ENCODE measurements at places on chromosomes 16 and 17.

- DNase-seq = no peak
Observed at GRCh38 chr17:1673041-1673785, 11.5 kb downstream of the PRPF8 start.

- peak; percentile 26 for DNase-seq
Observed at GRCh38 chr16:13756411-13757140, 163.4 kb upstream of the ERCC4 start.

GRCh38 chr17:43998552-43998951 is 5.9 kb upstream of the NAGS start:
- DNase-seq = no peak

DNA sequence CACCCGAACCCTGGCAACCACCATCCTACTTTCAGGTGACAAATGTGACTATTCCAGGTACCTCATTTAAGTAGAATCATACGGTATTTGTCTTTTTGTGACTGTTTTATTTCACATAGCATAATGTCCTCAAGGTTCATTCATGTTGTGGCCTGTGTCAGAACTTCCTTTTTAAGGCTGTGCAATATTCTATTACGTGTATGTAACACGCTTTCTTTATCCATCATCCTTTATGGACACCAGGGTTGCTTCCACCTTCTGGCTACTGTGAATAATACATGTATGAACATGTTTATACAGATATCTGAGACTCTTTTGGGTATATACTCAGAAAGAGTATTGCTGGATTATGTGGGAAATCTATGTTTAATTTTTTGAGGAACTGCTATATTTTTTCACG is 28.7 kb upstream of the RSL1D1 start:
- no peak for DNase-seq

DNA sequence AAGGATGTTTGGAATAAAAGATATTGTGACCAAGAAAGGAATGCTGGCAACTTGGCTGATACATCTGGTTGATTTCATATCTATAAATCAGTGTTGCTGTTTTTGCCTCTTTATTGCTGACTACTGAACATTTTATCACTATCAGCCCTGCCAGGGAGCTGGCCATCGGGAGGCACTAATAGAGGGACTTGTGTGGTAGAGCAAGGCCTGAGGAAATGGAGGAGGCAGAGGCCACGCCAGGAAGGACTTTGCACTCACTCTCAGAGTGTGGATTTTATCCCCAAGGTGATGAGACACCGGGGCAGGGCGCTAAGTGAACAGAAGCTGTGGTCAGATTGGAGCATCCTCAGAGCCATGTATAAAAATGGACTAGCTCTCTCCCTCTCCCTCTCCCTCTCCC is 9.3 kb upstream of the CYB561 start:
- DNase-seq = no peak

DNA sequence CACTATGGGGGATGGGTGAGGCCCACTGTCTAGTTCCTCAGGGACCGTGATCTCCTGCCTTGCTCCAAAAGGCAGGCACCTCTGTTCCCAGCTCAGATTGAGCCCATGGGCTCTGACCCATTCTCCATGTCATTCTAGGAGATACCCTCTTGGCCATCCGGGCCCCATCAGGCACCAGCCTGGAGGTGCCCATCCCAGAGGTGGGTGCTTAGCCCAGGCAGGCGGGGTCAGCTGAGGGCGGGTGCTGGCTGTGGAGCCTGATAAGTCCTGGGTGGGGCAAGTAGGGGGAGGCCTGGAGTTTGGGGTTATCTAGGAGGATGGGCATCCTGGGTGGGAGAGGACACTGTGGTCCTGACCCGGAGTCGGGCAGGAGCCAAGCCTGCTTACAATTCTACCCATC is 2.3 kb downstream of the E2F4 start:
- no peak for DNase-seq

GRCh38 chr16:14522671-14523070 is 107.4 kb downstream of the PARN start:
- DNase-seq = no peak

DNA sequence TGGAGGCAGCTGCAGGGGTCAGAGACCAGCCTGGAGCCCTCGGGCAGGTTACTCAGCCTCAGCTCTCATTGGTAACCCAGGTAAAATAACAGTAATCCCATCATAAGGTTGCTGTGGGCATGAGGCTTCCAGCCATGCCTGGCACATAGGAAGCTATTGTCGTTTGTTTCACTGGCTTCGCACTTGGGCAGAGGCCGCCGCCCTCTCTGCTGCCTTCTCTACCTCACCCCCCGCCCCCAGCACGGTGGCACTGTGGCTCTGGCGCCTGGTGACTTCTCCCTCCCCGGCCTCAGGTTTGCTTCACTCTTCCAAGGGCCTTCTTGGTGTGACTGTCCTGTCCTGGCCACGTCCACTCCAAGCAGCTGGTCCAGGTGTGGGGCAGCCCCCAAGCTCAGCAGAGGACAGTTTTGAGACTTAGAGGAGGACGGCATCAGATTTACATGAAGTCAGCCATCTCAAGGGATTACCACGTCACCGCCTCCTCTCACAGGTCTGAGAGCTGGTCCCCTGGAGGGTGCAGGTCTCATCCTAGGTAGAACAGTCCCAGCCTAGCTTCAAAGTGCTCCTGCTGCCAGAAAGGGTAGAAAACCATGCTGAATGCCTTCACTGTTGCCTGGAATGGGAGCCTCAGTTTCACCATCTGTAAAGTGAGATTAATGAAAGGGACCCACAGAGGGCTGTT is 34.8 kb downstream of the SREBF1 start:
- no peak for DNase-seq

- no peak for DNase-seq
Observed at GRCh38 chr16:49081554-49081953, 200.1 kb downstream of the CBLN1 start.

GRCh38 chr16:83717814-83718213 is 90.0 kb upstream of the HSBP1 start:
- no peak for DNase-seq

DNA sequence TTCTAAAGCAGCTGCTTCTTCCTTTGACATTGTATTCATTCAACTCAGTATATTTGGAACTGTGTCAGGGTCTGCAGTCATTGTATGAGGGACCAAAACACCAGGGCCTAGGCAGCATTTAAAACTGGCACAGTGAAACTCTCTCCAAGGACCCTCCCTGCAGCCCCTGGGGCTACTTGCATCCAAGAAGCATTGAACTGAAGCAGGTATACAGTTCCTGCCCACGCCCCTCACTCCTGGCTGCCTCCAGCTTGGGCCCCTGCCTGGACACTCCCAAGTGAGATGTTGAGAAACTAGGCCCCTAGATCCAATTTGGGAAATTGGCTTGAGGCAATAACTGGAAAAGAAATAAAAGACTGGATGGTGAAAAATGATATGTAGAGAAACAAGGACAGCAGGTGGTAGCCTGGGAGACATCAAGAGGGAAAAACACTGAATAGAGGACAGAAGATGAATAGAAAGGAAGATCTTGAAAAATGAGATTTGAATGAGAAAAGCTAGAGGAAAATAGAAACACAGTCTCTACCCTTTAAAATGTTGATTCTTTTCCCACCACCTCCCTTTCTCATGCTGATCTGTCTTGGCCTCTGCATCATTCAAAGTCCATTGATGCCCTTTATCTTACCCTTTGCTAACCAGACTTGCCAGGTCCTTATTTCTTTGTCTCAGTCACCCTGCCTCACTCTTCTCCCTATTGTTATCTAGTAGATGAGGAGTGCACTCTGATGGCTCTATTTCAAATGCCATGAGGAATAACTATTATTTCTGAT is 368.8 kb upstream of the CDH8 start:
- DNase-seq = no peak

- no peak for DNase-seq
Observed at GRCh38 chr16:66948134-66948836, 12.8 kb upstream of the CES3 start.

- DNase-seq = no peak
Observed at GRCh38 chr17:79581324-79581932, 29.4 kb downstream of the RBFOX3 start.

GRCh38 chr17:2120586-2121335 is 65.9 kb downstream of the HIC1 start:
- DNase-seq = no peak

DNA sequence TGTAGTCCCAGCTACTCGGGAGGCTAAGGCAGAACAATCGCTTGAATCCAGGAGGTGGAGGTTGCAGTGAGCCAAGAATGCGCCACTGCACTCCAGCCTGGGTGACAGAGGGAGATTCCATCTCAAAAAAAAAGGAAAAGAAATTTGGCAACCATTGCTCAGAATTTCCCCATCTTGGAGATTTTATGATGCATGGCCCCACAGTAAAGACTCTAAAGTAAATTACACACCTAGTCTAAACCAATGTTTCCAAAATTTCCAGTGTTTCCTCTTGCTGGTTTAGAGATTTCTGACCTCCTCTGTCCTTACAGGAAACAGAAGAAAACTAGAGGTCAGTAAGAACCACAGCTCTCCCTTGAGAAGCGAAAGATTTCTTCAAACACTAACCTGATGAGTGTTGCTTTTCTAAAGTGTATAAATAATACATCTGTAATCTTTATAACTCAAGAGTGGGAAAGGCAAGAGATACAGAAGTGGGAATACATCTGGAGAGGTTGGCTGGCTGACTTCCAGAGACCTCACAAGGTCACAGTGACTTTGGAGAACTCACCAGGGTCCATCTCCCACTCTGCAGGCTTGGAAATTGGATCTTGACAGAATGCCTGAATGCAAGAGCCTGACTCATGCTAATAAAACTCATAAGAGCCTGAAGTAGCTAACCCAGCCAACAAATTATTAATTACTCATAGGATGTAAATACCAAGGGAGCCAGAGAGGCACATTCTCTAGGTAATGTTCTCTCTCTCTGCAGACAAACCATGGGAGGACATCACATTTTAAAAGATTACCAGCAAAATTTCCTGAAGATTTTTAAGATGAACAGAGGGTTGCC is 8.8 kb downstream of the ADAT1 start:
- no peak for DNase-seq

DNA sequence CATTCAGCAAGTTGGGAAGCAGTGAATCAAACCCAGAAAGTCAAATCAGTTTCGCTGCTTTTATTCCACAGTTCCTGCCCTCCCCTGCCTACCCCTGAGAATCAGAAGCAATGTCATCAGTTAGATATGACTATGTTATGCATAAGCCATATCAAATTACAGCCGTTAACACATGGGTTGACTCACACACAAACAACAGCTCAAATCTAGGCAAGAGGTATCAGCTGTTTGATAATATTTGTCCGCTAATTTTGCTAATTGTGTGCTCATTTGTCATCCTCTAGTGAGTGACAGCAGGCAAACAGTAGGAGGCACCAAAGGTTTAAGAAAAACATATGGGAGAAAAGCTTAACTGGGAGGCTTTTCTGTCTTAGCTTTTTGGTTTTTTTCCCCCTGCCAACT is 327.4 kb upstream of the CCL2 start:
- peak; percentile 89 for DNase-seq

All from NCI-H526 (cell line).